ENCODE measurements at places on chromosomes 1 and 21. TPM values are rescaled to one million over a fixed set of nuclear protein-coding genes. Genes with fewer than 3 reads are reported as not detected.

Gene NR1I3
- total RNA-seq = not detected

- DNase-seq = no peak
Observed at GRCh38 chr1:44598167-44598566, 76.1 kb downstream of the TMEM53 start.

GRCh38 chr1:232579958-232580941 is 49.7 kb downstream of the SIPA1L2 start:
- no peak for DNase-seq

Gene KRTCAP2
- total RNA-seq = 238 TPM

DNA sequence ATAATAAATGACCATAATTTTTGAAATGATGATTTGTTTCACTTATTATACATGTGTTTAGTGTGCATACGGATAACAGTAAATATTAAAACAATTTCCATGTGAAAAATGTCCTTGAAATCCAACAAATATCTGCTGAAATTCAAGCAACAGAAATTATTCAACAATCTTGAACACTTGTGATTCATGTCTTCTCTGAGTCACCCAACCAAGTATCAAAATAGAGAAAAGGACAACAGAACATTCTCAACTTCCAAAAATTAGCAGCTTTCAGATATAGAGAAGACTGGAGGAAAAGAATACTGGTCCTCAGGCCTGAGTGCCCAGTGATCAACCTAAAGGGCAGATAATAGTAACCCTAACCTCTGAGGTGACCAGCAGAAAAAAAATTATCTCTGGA is 90.8 kb downstream of the VAV3 start:
- no peak for DNase-seq

Gene RNU1-2
- total RNA-seq = 3,041 TPM

GRCh38 chr1:87805666-87806378 is 477.1 kb downstream of the LMO4 start:
- no peak for DNase-seq

GRCh38 chr1:224387302-224387912 is 30.7 kb downstream of the CNIH4 start:
- no peak for DNase-seq

Gene B3GALT5
- not detected for total RNA-seq

Gene CSF1
- 269 TPM for total RNA-seq

All from activated T-helper 1 cell treated with anti-CD3 and anti-CD28 coated beads, Interleukin-12 subunit alpha, Interleukin-12 subunit beta, Interleukin-2, Interleukin-4 antibody, amounts not matched to agents 30 ng/mL and 10 ng/mL and 1 ng/mL, durations not matched to agents 14 hours and 24 hours and 36 hours (primary cell).